ENCODE measurements at places on chromosomes 5 and 9.

DNA sequence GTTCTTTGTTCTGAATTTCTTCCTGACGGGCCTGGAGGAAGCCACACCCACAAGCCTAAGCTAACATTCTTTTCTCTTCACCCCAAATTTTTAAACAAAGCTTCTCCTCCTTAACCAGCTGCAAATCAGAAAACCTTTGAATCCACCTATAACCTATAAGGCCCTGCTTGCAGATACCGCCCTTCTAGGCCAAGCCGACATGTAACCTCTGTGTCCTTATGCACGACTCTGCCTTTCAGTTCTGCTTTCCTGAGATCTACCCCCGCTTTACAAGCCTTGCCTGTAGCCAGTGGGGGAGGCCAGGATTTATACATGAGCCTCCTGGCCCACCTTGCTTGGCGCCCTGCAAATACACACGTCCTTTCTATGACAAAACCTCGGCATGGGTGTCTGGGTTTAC is 19.3 kb downstream of the BRD9 start:
- DNase-seq, result no peak

- DNase-seq, result no peak
Measured at GRCh38 chr9:37967014-37967760, 63.3 kb upstream of the SLC25A51 start.

- DNase-seq, result no peak
Measured at GRCh38 chr9:19748278-19749126, 40.3 kb downstream of the SLC24A2 start.

DNA sequence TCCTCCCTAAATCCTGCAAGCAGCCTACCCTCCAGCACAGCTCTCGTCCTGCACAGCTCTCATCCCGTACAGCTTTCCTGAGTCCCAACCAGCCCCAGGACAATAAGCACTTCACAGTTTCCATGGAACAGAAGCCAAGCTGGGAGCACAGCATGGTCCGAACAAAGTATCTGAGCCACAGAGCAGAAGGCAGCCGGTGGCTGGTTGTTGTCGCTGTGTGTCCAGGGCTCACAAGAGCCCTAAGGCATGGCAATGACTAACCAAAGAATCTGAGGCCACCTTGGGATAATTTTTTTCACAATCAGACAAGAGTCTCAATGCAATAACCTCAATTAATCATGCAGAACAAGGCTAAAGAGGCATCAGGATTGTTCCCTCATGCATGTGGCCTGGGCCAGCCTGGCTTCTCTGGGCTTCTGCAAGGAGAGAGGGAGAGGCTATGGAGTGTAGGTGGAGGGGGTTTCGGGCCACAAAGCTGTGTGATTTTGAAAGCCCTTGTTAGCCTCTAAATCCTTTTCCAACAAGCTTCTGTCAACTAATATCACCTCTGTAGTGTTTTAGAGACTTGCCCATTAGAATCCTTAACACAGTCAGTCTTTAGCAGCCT is 323.4 kb downstream of the PIK3R1 start:
- DNase-seq, result no peak

DNA sequence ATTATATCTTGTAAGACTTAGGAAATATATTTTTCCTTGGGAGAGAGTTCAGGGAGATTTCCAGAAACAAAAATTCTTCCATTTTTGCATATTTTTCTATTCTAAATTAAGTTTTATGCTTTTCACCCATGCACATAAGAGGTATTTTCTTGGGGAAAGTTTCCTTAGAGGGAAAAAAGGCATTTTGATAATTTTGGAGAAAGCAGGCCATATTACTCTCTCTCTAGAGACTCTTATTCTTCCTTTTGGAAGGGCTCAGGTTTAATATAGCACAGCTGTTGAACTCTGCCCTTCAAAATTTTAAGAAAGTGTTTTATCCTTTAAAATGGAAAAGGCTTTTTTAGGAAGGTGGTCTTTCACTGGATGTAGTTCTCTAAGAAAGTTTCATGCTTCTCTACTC is 8.0 kb downstream of the NDUFS4 start:
- no peak for DNase-seq

GRCh38 chr5:160452795-160453194 is 31.1 kb downstream of the PTTG1 start:
- no peak for DNase-seq

GRCh38 chr9:35689542-35690293 is at the start of gene TPM2:
TSS of gene TPM2 (minus strand) at chr9:35689925. CDS start at chr9:35689817, 108 bp downstream.
- DNase-seq, result no peak

- no peak for DNase-seq
Measured at GRCh38 chr9:122815544-122815943, 12.8 kb downstream of the PDCL start.

GRCh38 chr9:121757281-121757585 is 105.8 kb downstream of the DAB2IP start:
- no peak for DNase-seq

- no peak for DNase-seq
Measured at GRCh38 chr9:106334081-106334480, 528.9 kb upstream of the ZNF462 start.

GRCh38 chr5:97454015-97454414 is 271.0 kb upstream of the RIOK2 start:
- DNase-seq, result no peak

- no peak for DNase-seq
Measured at GRCh38 chr9:93593144-93593658, 16.8 kb downstream of the PHF2 start.

- DNase-seq, result no peak
Measured at GRCh38 chr5:149667084-149667828, 62.9 kb upstream of the PPARGC1B start.

DNA sequence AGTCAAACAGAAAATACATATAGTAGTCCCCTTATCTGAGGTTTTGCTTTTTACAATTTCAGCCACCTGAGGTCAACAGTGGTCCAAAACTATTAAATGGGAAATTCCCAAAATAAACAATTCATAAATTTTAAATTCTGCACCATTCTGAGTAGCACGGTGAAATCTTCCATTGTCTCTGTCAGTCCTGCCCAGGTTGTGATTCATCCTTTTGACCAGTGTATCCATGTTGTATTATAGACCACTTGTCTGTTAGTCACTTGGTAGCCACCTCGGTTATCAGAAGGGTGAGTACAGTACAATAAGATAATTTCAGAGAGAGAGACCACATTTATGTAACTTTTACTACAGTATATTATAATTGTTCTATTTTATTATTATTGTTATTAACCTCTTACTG is 2.8 kb downstream of the CCDC152 start:
- DNase-seq, result no peak

DNA sequence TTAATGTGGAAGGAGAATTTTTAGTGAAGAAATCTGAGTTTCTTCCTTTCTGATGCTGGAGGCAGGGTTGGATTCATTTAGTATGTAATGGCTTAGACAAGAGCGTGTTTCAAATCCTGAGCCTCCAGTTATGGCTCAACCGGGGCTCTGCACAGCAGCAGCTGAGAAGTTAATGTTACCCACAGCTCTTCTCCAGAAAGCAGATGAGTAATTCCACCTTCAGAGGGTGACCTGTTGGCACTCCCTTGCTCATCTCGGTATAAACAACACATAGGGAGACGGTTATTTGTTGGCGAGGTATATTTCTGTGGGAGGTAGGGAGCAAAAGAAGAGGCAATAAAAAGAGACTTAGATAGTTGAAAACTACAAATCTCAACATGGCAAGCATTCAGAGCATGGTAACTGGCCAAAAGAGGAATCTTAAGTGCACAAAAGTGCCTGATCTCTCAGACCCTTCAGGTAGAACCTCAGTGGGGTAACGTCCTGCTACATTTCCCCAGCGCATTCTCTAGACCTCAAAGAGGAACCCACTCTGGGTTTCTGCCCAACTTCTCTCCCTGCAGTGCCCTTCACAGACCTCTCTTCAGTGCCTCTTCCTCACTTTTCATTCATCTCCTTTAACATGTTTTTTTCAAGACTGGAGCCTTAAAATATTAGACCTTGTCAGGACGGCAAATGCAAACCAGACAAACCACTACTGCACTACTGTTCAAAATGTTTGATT is 417.5 kb upstream of the ADAMTSL1 start:
- no peak for DNase-seq

DNA sequence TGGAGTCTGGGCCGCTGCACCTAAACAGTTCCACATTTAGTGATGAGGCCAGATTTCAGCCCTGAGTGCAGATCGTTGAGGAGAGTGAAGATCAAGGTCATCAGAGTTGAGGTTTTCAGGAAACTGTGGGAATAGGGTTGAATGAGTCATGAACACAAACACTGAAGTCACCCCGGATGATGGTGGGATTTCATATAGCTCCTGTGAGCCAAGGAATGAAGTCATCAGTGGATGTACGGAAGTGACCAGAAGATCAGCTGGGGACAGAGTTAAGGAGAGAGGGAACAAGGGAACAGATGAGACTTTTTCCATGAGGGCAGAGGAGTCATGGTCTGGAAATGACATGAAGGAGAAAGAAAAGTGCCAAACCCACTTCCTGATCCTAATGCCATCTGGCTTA is 36.5 kb downstream of the PALM2AKAP2 start:
- no peak for DNase-seq

DNA sequence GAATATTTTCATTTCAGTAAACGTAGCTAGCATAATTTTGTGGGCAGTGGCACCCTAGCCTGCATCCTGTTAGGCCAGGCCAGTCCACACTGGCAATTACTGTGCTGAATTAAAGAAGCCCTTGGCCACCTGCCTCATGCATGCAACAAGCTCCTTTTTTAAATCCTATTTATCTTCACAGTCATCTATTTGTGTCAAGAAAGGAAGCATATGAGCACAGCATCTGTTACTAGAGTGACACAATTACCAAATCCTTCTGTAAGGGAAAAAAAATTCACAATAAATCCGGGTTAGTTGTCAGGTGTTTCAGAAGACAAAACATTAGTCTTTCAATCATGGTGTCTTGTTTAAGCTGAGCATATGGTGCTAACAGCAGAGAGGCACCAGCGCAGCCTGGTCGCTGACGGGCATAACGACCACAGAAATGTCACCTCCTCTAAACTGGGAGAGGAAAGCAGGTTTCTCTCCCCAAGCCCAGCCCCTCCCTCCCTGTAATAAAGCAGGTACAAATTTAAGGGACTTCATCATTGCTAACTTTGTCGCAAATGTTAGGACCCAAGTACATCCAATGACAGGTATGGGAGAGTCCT is 520.6 kb downstream of the CTNND2 start:
- DNase-seq, result no peak

DNA sequence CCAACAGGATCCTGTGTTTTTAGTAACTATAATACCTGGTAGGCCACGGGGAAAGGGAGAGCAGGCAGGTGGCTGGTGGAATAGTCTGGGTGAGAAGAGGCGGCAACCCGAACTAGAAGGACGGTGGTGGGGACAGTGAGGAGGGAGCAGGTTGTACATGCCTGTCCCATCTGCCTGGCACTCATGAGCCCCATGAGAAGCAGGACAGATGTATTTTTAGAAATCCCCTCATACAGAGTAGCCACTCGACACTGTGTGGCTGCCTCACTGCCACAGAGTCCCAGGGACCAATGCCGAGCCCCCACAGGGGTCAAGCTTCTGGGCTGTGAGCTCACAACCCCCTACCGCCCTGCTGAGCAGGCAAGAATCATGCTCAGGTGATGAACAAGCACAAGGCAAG is 136.6 kb downstream of the SEC61B start:
- no peak for DNase-seq

DNA sequence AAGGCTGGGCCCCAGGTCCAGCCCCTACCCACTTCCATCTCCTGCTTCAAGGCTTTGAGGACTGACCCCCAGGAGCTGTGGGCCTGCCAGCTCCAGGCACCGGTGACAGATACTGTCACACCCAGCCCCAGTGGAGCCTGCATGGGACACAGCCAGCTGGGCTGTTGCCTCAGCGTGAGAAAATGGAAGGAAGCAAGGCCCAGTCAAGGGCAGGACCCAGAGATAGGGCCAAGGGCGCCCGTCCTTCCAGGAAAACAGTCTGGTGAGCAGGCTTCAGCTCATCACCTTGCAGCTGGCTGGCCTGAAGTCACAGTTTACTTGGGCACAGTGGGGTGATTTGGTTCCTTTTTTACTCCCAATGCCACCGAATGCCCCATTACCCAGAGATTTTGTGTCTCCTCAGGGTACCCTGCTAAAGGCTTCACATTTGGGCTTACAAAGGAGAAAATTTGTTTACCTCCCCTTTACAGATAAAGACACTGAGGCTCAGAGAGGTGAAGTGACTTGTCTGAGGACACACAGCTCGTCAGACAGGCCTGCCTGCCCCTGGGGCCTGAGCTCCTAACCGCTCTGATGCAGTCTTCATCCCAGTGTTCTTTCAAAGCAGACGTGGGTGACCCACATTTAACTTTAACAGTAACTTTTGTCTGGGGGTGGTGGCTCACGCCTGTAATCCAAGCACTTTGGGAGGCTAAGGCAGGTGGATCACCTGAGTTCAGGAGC is 21.5 kb upstream of the WDR38 start:
- no peak for DNase-seq

GRCh38 chr9:95648225-95648624 is 131.5 kb upstream of the PTCH1 start:
- DNase-seq, result no peak

- no peak for DNase-seq
Measured at GRCh38 chr9:14323985-14324650, 10.2 kb upstream of the NFIB start.

DNA sequence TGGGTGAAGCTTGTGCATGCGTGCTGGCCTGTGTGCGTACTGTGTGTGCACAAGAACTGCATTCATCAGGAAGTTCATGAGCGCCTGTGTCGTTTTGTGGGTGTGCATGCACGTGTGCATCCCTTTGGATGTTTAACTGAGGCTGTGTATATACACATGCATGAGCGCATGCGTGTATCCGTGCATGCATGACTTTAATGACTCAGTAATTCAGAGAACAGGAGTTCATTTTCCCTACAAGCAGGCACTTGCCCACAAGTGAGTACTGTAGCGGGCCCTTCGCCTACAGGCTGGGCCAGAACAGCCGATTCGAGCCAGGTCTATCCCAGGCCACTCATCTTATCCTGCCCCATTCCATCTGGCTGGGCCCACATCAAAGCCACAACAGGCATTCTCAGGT is 29.8 kb downstream of the CORO2A start:
- no peak for DNase-seq

- DNase-seq, result no peak
Measured at GRCh38 chr5:158947846-158948245, 151.9 kb downstream of the EBF1 start.

- DNase-seq, result no peak
Measured at GRCh38 chr9:129968690-129969485, 74.1 kb downstream of the FNBP1 start.

GRCh38 chr5:98110282-98110691 is 663.2 kb upstream of the RGMB start:
- no peak for DNase-seq

DNA sequence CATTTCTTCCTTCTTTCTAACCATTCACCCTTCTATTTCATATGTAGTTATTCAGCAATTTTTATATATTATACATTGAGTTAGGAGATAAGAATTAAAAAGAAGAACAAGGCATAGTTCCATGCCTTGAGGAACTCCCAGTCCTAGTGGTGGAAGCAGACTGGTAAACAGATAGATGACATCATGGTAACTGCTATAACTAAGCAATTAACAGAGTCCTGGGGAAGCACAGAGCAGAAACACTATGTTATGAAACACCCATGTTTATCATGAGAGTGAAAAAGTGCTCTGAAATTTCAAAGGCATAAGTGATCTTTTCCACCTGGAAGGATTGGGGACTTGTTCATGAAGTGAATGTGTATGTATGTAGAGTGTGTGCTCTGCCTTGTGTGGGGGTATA is 14.6 kb downstream of the PAPPA start:
- DNase-seq, result no peak

Data from stimulated activated CD8-positive, alpha-beta memory T cell treated with anti-CD3 and anti-CD28 coated beads, Interleukin-7, amount 100 ng/mL, for 48 hours (primary cell).